ENCODE measurements at places on chromosomes 4 and X.

DNA sequence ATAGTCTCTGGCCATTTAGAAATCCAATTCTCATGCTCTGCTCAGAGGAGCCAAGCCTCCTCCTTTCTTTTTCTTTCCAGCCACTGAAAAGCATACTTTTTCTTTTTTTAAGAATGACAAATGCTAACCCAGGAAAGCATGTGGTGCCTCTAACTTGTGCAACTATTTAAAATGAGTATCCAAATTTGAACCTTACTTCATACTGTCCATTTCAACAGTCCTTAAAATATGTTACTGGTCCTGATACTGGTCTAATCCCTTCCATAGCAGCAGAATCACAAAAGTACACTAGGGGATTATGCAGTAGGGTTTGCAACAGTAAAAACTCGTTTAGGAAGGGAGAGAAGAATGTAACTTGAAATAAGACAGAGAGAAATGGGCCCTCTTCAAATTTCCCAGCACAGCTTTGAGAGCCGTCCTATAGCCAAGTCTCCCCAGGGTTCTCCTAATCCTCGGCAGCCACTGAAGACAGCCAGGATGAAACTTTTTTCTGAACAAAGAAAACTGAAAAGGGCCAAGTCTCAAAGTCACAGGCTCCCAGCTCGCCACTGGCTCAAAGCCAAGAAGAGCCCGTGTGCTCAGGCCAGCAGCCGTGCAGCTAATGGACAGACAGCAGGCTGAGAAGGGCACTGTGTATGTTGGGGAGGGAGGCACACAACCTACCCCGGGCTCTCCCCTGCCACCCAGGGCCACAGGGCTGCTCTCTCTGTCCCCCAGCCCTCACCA lies 39.5 kb downstream of the GPC4 start:
- no peak for DNase-seq
- H3K27ac ChIP-seq = peak overlapping the region; percentile 11
- H3K36me3 ChIP-seq = no peaks in the 10 kb centered on the region
- H3K4me1 ChIP-seq = peaks cover 38% of the 10 kb centered on the region

DNA sequence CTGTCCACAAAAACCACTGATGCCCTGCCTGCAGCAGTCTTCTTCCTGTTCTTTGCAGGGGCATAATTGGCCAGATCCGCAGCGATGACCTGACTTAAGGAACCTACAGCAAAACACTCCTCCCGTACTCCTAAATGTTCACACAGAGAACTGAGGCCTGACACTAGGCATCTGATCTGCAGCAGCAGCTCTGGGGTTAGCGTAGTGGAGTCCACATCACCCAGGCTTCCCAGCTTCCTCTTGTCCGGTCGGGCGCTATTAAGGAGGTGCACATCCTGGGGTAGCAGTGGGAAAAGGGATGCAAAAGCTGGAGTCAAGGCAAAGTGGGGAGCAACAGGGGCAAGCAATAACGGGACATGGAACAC lies 758 bp downstream of the SCFD2 start:
- no peaks in the 10 kb centered on the region for H3K36me3 ChIP-seq
- no peak overlapping the region for H3K27ac ChIP-seq
- H3K27me3 ChIP-seq = peaks cover 34% of the 10 kb centered on the region
- peak overlapping the region; percentile 95 for H3K4me3 ChIP-seq

DNA sequence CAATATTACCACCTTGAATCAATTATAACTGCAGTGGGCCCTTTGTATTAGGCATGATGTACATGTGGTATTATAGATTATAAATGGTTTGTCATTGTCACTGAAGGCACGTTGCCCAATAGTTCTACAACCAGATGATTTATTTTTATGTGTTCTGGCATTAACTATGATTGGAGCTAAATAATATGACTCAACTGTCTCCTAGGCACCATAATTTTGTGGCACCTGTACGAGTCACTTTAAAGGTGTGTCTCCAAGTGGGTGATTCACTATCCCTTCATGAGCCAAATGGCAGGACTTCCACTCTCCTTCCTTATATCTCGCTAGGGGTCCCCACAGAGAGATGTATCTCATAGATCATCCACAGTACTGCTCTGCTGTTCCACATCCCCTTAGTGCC lies 6.1 kb upstream of the SMPX start:
- H3K4me3 ChIP-seq = no peak overlapping the region
- H3K27me3 ChIP-seq = no peaks in the 10 kb centered on the region
- peaks cover 3% of the 10 kb centered on the region for H3K36me3 ChIP-seq
- no peak overlapping the region for H3K27ac ChIP-seq
- H3K4me1 ChIP-seq = no peaks in the 10 kb centered on the region

GRCh38 chrX:124488412-124489161 lies 142.2 kb downstream of the SH2D1A start:
- peaks cover 13% of the 10 kb centered on the region for H3K4me1 ChIP-seq
- no peak overlapping the region for H3K27ac ChIP-seq
- no peak overlapping the region for H3K4me3 ChIP-seq
- H3K27me3 ChIP-seq = no peaks in the 10 kb centered on the region
- no peak for DNase-seq

DNA sequence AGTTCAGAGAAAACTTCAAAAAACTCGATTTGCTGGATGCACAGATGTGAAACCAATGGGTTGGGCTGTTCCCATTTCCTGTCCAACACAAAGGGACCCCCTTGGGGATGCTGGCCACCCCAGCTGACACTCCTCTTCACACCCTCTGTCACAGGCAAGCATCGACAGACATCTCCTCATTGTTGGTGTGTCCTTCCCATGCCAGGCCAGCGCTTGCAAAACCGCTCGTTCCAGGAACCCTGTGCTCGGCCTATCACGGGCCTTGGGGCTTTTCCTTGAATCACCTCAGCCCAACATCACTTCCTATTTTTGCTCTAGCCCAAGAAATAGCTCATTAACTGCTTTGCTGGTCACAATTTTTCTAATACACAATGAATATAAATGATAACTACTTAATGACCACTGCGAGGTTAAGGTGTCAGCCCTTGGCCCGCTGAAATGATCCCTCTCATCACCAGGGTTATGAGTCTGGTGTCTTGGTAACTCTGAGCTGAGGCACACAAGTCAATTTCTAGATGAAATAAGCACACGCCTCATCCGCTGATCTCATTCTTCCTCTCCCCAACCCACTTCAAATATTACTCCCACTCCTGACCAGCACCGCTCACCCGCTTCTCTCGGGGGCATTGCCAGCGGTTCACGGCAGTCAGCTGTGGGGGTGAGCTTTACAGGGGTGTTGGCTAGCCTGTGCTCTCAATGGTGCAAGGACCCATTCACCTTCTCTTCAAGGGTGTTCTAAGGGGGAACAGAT lies 32.3 kb downstream of the BCOR start:
- H3K4me1 ChIP-seq = peaks cover 46% of the 10 kb centered on the region
- no peaks in the 10 kb centered on the region for H3K27me3 ChIP-seq
- no peak for DNase-seq
- peaks cover 38% of the 10 kb centered on the region for H3K36me3 ChIP-seq
